ENCODE measurements at places on chromosomes 3 and 15.
A peak's percentile ranks its signal among the peaks of the same experiment; 100 is the strongest.

GRCh38 chr3:5197470-5198312 lies 10.2 kb downstream of the EDEM1 start:
- DNase-seq = no peak

- DNase-seq = no peak
Observed at GRCh38 chr3:58256061-58256460, 18.5 kb downstream of the ABHD6 start.

GRCh38 chr3:120770891-120771290 lies 28.3 kb downstream of the GTF2E1 start:
- DNase-seq = no peak

DNA sequence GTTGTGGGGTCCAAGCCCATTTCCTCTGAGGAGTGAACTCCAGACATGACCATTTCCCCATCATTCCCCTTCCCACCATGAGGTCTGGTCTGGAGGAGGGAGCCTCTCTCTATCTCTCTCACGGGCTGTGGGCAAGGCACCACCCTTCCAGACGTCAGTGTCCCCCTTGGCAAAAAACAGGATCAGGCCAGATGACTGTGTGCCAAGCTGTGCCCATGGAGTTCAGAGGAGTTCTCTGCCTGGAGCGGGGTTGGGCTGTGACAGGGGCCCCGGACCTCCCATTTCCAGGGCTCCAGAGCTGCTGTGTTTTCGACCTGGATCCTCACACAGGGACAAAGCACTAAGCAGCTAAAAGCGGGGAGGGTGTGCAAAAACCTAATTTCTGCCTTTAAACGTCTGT lies 124.5 kb downstream of the RAB11A start:
- no peak for DNase-seq

DNA sequence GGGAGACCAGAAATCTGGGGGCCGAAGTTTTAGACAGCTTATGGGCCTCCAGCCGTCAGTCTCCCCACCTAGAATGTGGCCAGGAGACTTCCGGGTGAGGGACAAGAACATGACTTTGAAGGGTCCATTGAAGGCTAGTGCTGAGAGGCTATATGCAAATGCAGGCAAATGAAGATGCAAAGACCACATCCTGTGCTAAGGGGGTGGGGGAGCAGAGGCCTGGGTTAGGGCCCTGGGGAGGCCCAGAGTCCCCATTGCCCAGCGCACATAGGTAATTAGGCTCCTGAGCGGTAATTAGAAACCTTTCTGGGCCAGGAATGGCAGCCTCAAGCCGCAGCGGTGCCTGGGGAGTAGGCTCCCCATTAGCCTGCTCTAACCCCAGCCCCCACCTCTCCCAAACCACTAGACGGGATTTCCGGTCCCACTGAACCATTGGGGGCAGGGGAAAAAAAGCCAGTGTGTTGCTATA lies 6.8 kb downstream of the CSK start:
- DNase-seq = no peak

GRCh38 chr3:7766530-7766929 lies 735.1 kb upstream of the LMCD1 start:
- no peak for DNase-seq

DNA sequence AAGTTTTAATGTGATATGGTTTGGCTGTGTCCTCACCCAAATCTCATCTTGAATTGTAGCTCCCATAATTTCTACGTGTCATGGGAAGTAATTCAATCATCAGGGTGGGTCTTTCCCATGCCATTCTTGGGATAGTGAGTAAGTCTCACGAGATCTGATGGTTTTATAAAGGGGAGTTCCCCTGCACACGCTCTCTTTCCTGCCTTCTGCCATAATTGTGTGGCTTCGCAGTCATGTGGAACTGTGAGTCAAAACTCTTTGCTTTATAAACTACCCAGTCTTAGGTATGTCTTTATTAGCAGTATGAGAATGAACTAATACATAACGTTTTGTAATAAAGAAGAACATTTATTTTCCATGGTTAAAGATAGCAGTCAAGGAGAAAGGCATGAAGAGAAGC lies 39.2 kb upstream of the GOLIM4 start:
- DNase-seq = no peak

DNA sequence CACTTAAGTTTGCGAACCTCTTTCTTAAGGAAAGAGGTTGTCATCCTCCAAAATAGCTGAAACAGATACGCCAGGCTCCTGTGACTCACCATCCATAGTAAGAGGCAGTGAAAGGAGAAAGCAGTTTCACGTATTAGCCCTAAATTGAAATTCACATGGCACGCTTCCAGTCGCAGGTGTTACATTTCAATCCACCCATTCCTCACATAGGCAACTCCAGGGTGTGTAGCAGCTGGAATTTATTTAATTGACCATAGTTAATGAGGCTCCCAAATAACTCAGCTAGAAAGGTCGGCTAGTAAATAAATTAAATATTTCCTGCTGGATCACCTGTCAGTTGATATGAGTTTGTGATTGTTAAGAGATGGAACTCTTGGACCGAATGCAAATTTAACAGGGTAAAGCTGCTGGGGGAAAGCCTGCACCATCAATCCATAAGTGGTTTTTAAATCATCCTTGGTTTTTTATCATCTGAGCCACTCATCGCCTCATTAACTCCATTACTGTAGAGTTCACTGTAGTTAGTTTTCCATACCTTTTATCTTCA lies 19.6 kb downstream of the NSUN3 start:
- no peak for DNase-seq

GRCh38 chr3:127061641-127062040 lies 78.7 kb downstream of the PLXNA1 start:
- DNase-seq = no peak

DNA sequence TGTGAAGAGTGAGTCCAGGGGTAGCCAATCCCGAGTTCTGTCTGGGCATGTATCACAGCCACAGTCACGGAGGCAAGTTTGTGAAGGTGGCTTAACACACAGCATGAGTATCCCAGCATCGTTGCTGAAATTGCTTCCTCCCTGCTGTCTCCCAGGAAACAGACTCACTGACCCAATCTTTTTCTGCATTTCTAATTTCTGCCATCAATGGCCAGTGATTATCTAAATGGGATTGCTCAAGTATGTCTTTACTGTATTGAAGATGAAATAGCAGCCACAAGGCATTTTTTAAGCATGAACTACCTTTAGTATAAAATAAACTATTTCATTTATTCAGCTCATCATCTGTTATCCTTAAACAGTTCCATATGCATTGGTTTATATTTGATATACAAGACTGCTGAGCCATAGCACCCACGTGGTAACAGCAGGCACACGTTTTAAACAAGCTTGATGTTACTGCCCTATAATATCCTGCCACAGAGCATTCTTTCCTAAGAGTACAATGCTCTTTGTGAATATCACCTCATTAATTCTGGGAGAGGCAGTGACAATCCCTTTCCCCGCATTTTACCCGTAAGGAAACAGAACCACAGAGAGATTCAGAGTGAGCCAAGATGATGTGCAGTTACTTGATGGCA lies 276.6 kb upstream of the THBS1 start:
- DNase-seq = peak; percentile 89

DNA sequence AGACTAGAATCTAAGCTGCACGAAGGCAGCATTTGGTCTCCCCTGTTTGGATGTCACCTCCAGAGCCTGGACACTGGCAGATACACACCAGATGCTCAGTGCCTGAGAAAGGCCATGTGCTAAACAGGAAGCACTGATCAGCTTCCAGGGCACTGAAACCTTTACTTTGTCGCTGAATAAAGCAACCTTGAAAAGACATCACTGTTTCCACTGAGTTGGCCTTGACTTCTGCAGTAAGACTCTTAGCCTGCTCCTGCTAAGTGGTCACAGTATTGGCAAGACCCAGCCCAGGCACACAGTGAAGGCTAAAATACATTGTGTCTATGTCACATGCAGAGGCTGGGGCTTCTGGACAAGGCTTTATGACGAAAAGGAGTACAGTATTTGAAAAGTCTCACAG lies 104.3 kb upstream of the ICE2 start:
- no peak for DNase-seq

DNA sequence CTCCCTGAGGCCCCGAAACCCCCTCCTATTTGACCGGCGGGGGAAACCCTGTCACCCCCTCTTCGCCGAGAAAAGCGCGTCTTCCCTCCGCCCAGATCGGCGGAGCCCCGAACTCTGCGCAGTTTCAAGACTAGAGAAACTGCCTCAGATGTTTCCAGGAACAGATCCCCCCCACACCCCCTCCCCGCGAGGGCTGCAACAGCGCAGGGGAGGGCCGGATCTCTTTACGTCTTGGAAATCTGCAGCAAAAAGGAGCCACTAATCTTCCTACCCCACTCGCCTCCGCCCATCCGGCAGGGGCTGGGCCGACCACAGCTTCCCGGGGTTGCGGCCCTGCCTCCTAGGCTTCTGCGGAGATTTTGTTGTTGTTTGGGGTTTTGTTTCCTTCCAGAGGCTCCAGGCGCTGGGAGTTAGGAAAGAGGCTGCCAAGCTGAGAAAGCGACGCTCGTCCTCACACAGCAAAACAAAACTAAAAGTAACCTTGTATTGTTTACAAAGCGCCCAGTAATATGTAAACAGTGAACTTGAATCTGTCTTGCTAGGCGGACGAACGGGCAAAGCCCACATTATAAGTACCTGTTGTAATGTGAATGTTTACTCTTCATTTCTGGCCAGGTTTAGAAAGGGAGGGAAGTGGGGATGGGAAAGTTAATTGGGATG lies 2.2 kb downstream of the FOXB1 start:
- no peak for DNase-seq

- DNase-seq = no peak
Observed at GRCh38 chr15:36887214-36887961, 213.0 kb downstream of the MEIS2 start.

DNA sequence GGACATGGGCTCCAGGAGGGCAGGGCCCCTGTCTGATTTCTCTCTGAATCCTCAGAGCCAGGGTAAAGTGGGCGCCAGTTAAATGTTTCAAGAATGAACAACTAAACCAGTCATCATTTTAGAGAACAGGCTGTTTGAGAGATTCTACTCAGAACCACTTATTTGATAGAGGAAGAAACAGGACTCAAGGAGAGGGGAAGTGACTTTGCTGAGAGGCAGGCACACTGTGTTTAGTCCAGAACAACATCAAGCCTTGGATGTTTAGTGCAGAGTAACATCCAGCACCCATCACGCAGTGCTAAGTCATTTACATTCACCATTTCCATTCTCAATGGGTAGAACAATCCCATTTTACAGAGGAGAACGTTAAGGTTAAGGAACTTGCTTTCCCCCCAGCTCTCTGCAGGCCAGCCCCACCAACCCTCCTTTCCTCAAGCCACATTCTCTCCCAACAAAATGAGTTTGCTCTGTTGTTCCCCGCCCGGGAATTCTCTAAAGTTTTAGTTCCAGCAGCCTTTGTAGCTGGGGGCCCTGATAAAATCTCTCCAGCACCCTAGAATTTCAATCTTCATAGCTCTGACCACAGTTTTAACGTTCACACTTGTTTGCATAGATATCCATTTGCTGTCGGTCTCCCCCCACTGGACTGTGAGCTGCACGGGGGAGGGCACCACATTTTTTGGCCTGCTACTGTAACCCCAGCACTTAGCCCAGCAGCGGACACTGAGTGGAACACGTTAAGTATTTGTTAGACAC lies 962 bp downstream of the NMNAT3 start:
- no peak for DNase-seq

- DNase-seq = no peak
Observed at GRCh38 chr3:117550766-117551165, 841.2 kb downstream of the TUSC7 start.

- DNase-seq = no peak
Observed at GRCh38 chr3:178915365-178915764, 156.2 kb downstream of the ZMAT3 start.

- peak; percentile 10 for DNase-seq
Observed at GRCh38 chr3:15476378-15476777, 45.1 kb downstream of the COLQ start.

GRCh38 chr3:42758126-42758525 lies 14.9 kb downstream of the CCDC13 start:
- DNase-seq = no peak

DNA sequence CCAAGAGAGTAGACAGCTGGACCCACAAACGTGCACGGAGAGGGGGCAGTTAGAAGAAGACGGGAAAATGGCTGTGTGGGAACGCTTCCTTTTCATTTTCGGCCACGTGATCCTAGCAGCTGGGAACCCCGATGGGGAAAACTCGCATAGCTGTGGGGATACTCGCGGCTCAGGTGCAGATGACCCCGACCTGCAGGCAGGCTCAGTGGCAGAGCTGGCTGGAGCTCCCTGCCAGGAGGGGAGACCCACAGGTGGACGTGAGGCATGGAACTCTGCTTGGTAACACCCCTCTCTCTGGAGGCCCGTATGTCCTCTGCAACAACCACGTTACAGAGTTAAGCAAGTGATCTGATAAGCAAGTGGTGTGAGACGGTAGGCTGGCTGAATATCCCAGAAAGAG lies 84.6 kb upstream of the SNRPA1 start:
- no peak for DNase-seq

DNA sequence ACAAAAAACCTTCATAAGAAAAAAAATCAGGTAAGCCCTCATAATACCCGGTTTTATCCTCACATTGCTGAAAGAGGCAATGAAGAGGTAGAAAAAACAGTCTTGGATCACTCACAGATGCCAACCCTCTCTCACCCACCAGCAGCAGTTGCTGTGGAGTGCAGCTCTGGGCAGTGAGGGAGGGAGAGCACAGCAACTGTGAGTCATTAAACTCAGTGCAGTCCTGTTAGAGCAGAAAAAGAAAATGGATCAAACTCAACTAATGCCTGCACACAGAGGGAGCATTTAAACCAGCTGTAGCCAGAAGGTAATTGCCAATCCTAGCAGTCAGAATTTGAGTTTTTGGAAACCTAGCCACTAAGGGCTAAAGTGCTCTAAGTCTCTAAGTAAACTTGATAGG lies 1050.6 kb upstream of the ALCAM start:
- no peak for DNase-seq

DNA sequence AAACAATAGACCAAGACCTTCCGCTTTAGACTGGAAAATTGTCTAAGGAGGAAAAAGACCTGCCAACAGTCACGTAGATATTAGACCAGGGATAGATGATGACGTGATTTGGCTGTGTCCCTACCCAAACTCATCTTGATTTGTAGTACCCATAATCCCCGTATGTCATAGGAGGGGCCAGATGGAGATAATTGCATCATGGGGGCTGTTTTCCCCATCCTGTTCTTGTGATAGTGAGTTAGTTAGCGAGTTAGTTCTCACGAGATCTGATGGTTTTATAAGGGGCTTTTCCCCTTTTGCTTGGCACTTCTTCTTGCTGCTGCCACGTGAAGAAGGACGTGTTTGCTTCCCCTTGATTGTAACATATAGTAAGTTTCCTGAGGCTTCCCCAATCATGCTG lies 31.7 kb upstream of the SUCLG2 start:
- DNase-seq = no peak

DNA sequence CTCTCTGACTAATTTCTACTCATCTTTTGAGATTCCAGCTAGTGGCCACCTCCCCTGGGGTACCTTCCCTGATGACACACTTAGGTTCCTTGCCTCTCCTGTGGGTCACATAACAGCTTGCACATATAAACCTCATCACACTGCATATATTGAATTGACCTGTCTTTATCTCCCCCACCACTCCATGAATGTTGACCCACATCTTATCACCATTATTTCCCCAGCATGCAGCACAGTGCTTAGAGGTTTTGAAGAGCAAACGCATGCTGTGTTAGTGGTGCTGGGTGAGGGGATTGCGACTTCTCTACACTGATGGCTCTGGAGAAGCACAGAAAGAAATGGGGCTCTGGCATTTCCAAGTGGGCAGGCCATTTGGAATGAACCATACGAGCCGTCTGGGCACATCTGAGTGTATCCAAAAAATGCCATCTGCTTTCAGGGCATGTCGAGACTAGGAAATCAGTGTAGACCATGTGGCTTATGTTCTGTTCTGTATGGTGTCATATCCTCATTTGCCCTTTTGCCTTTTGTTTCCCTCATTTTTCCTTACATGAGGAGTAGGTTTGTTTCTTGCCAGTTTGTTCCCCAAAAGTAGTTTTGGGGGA lies 333.2 kb upstream of the TRIM42 start:
- no peak for DNase-seq

GRCh38 chr3:65664446-65664845 lies 374.3 kb downstream of the MAGI1 start:
- DNase-seq = no peak

All from GM04504 (cell line).